ENCODE measurements at places on chromosomes 11 and 22.

- DNase-seq: no peak
Measured at GRCh38 chr11:114318361-114318760, 22.2 kb downstream of the NNMT start.

- DNase-seq: no peak
Measured at GRCh38 chr22:35384975-35385588, 4.2 kb downstream of the HMOX1 start.

- DNase-seq: no peak
Measured at GRCh38 chr11:103257360-103257759, 148.1 kb downstream of the DYNC2H1 start.

DNA sequence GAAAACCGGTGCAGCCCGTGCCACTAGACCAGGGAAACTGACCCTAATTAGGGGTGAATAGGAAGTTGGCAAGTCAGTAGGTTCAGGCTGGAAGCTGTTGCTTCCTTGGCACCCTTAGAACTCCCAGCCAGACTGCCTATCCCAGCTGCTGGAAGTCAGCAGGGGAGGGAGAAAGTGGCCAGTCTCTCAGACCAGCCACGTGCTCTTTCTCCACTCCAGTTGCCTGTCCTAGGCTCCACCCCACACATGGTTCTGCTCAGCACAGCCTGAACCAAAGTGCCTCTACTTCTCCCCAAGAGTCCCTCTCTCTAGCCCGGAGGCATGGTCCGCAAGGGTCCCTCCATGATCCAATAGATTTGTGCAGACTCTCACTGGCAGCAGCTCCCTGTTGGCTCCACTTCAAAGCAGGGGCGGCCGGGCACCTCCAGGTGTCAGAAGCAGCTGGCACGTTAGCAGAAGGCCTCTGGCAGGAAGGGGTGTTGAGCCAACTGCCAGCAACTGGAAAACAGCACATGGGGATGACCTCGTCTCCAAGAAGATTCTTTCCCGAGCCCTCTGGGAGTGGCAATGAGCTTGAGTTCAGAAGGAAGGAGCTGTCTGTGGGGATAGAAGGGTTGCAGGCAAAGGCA is 27.7 kb downstream of the ARFGAP2 start:
- DNase-seq: no peak

- DNase-seq: no peak
Measured at GRCh38 chr22:50153056-50153755, 17.3 kb upstream of the PANX2 start.

DNA sequence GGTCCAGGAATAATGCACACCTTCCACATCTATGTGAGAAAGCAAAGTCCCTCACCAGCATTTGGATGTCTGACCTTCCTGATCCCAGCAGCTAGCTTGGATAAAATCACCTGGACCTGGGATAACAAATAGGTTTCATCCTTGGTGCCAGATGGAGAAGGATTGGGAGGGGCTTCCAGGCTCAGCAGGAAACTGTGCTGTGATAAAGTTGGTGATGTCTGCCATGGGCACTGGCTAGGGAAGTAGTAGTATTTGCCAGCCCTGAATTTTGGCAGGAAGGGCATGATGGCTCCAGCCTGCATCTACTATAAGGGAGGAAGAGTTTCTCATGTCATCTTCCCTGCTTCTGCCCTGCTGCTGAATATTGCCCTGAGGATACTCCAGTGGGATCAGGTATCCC is 37.5 kb downstream of the C11orf91 start:
- no peak for DNase-seq

DNA sequence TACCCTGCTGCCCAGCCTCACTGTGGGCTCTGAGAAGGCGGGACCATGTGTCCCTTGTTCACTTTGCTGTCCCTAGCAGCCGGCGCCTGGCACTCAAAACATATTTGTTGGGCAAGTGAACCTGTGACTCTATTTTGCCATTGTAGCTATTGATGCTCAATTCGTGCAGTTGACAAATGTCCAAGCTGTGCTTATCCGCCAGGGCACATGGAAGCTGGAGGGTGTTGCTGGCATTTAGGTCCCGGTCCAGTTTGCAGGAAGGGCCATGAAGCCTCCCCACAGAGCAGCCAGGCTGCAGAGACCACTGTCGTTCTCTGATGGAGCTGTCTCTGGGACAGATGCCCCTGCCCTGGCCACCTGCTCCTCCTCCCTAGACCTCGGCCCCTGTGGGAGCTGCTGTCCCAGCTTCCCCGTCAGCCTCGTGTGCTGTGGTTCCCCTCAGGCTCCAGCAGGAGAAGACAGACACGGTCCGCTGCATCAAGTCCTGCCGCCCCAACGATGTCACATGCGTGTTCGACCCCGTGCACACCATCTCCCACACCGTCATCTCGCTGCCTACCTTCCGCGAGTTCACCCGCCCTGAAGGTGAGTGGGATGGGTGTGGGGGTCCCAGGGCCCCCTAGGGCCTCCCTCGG is 71.5 kb downstream of the FBLN1 start:
- no peak for DNase-seq

- no peak for DNase-seq
Measured at GRCh38 chr11:6625156-6625831, 6.1 kb upstream of the TPP1 start.

GRCh38 chr11:104076455-104076854 is 40.0 kb downstream of the DDI1 start:
- DNase-seq: no peak

DNA sequence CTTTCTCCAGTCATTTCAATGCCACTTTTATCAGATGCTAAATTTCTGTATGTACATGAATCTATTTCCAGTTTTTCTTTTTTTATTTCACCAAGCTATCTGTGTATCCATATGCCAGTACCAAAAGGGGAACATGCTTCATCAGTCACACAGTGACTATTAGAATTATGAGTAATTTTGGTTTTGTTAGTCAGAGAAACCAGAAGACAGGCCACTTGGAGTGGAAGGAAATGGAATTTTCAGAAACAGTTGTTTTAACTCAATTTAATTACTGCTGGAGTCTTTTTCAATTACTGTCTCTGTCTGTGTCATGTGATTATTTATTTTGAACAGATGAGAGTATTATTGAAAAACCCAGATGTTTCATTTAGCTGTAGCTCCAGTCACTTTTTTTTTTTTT is 84.6 kb upstream of the ANO3 start:
- DNase-seq: no peak

DNA sequence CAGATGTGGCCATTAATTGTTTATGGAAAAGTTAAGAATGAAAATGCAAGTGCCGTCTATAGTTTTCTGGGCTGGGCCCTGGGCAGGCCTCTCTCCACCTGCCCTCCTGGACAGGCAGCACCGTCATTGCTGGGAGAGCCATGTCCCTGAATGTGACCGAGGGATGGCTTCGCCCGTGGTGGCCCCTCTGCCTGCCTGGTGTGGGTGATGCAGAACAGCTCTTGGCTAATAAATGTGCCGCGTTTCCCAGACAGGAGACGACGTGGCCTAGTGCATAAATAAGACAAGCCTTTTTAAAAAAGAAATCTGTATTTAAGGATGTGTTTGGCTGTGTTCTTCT is 407.3 kb downstream of the TBC1D22A start:
- DNase-seq: no peak

DNA sequence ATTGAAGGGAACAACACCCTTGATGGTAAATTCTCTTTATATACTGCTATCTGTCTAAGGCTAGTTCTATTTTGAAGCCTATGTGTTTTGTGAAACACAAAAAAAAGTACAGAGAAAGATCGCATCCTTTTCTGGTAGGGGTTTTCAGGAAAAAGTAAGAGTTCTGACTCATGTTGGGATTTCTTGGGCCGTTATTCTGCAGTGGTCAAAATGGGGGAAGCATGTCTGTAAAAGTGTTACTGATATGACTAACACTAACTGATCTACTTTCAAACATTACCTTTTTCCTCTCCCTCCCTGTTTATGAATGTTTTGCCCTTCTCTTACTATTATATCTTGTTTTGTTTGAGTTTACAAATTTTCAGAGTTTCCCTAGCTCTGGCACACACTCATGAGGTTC is 53.9 kb downstream of the CTNND1 start:
- DNase-seq: peak; percentile 64

GRCh38 chr11:45812581-45813548 is 7.9 kb downstream of the SLC35C1 start:
- no peak for DNase-seq

- no peak for DNase-seq
Measured at GRCh38 chr22:45743687-45744086, 72.1 kb downstream of the ATXN10 start.

DNA sequence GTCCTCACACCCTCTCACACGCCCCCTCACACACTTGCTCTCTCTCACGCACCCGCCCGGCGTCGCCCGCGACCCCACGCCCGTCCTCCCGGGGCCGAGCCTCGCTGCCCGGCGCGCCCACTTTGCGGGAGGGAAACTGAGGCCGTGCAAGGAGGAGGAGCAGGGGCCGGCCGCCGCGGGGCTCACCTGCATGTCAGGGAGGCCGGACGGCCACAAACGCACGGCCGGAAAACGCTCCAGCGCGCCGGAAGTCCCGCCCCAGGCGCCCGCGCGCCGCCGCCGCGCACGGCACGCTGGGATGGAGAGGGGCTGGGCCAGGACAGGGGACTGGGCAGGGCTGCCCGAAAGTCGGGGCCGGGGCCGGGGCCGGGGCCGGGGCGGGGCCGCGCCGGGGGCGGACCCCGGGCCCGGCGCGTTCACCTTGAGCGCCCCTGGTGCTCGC is at the start of gene CHID1:
TSS of gene CHID1 (minus strand) at position 222 of the 442 bp plus-strand sequence. CDS start 5,994 bp downstream, outside the sequence.
- peak; percentile 95 for DNase-seq

DNA sequence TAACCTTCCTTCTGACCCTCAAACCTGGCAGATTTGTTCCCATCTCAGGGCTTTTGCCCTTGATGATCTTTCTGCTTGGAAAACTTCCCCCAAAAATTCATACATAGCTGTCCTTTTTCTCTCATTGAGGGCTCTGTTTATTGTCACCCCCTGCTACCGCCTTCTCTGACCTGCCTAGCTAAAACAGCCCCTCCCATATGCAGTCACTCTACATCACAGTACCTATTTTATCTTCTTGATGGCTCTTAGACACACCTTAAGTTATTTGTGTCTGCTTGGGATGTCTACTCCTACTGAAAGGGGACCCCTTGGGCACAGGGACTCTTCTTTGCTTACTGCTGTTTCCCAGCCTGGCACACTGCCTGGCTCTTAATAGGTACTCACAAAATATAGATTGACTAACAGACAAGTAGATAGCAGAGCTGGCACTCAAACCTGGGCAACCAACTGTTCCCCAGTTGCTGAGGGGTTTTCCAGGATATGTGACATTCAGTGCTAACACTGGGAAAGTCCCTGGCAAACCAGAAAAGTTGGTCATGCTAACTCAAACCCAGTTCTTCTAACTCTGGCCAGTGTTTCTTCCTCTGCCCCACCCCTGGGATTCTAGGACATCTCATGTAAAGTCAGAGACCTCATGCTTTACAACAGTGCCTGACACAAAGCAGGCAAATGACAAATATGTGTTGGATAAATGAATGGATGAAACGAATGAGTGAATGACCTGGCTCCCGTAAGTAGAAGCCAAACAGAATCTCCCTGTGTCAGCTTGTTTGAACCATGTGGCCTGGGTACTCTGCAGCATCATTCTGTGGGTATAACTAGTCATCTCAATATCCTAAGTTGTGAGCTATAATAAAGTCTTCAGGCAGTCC is 19.8 kb upstream of the FJX1 start:
- DNase-seq: peak; percentile 51

DNA sequence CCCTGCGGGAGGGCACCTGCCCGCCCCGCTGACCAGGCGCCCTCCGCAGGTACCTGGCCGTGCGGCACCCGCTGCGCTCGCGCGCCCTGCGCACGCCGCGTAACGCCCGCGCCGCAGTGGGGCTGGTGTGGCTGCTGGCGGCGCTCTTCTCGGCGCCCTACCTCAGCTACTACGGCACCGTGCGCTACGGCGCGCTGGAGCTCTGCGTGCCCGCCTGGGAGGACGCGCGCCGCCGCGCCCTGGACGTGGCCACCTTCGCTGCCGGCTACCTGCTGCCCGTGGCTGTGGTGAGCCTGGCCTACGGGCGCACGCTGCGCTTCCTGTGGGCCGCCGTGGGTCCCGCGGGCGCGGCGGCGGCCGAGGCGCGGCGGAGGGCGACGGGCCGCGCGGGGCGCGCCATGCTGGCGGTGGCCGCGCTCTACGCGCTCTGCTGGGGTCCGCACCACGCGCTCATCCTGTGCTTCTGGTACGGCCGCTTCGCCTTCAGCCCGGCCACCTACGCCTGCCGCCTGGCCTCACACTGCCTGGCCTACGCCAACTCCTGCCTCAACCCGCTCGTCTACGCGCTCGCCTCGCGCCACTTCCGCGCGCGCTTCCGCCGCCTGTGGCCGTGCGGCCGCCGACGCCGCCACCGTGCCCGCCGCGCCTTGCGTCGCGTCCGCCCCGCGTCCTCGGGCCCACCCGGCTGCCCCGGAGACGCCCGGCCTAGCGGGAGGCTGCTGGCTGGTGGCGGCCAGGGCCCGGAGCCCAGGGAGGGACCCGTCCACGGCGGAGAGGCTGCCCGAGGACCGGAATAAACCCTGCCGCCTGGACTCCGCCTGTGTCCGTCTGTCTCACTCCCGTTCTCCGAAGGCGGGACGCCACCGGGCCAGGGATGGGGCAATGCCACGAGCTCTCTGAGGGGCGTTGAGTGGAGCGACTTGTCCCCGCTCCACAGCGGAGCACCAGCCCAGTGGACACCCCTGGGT is 1.8 kb downstream of the GALR3 start:
- peak; percentile 42 for DNase-seq

DNA sequence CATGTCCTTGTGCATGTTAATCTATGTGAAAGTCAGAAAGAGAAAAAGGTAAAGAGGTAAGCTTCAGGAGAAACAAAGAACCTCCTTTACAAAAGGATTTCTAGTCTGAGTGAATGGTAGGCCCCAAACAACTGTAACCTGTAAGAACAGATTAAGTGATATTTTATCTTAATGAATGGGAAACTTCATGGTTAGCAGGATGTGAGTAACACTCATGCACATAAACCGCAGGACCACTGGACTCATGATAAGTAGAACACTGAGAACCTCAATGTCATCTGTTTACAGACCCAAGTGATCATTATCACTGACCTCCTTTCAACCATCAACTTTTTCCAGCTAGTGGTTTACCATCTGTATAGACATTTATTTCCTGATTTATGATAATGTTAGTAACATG is 19.9 kb downstream of the OR8G5 start:
- peak; percentile 49 for DNase-seq

DNA sequence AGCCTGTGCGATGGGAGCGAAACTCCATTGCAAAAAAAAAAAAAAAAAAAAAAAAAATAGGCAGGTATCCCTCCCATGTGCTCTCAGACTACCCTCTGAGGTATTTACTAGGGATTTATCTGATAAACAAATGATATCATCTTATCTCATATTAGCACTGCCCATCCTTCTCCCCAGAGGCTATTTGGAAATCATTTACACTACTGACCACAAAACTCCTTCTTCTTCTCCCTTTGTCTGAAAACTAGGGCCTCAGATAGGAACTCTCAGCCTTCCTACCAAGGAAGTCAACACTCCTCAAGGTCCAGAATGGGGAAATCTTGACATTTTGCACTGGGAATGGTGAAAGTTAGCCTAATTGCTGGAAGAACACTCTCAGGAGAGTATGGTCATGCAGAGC is 46.4 kb downstream of the LARGE2 start:
- DNase-seq: no peak

- DNase-seq: no peak
Measured at GRCh38 chr11:126929179-126930061, 71.2 kb downstream of the KIRREL3 start.

GRCh38 chr22:46256358-46256958 is 6.4 kb upstream of the CDPF1 start:
- no peak for DNase-seq
